ENCODE measurements at places on chromosomes 2 and 18.

DNA sequence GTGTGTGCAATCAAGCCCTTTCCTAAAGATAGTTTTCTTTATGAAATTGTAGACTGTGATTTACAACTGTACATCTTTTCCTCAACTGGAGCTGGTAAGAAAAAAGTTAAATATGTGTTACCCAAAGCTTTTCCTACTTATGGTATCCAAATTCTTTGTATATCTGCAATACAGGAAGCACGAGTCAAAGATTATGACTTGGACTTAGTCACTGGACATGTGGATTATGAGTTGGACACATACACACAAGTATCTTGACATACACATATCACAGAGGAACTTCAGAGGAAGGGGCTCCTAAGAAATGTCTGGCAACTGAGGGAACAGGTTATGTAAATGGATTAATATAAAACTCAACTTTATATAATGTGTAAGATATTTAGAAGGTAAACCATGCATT, 35.2 kb downstream of the PRELID3A start:
- DNase-seq, result no peak

GRCh38 chr2:190534310-190535120, at the start of gene NEMP2:
TSS of gene NEMP2 (minus strand) at chr2:190534722. CDS start at chr2:190534655, 67 bp downstream.
- peak; percentile 67 for DNase-seq

DNA sequence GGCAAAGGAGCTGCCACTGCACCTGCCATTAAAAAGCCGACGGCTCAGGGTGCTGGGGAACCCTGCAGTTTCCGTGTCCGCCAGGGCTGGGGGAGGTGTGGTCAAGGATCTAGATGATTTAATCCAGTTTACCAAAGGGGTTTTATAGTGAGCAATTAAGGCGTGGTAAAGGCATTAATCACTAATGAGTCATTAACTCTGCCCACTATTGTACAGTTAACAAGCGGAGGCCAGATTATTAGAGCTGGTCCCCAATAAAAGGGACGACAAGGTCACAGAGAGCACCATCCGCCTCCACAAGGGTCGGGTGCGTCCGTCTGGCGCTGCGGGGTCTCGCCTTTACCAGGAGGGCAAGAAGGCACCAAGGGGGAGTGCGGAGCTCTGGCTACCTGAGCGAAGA, 9.6 kb downstream of the RAX start:
- no peak for DNase-seq

DNA sequence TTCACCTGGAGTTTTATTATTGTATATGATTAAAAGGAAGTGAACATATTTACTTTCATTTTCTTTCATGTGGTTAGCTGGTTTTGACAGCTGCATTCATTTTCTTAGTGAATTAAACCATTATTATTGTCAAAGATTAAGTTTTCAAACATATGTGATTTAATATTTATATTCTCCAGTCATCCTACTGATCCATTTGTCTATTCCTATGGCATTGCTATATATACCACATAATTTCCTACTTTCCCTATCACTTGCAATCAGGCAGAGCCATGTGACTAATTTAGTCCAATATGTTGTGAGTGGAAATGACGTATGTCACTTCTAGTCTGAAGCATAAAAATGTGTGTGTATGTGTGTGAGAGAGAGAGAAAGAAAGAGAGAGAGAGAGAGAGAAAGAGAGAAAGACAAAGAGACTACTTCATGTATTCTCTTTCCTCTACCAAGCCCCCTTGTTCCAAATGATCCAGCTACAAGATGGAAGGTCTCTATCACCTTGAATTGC, 12.0 kb upstream of the TACR1 start:
- no peak for DNase-seq

DNA sequence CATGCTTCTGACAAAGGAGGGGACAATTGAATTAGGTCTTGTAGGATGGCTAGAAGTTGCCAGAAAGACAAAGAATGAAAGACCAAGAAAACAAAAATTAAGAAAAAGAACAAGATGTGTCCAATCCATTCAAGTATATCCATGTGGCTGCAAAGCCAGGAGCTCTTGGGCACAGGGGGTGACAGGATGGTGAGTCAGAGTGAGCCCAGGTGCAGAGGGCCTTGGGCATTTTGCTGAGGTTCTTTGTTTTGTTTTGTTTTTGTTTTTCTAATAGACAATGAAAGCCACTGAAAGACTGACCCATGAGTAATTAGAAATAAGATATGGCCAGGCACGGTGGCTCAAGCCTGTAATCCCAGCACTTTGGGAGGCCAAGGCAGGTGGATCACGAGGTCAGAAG, 104.6 kb upstream of the KLHL29 start:
- no peak for DNase-seq

- DNase-seq, result no peak
These were observed 96.8 kb upstream of the RPRM start for GRCh38 chr2:153575171-153575853.

DNA sequence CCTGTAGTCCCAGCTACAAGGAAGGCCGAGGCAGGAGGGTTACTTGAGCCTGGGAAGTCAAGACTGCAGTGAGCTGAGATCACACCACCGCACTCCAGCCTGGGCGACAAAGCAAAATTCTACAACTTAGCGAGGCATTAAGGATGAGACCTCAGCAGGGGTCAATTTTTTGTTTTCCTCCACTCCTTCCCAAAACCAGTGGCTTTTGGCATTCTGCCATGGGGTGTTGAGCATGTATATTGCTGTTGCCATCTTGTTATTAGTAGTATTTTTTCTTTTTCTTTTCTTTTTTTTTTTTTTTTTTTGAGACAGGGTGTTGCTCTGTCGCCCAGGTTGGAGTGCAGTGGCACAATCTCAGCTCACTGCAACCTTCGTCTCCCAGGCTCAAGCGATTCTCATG, 8.9 kb upstream of the GIGYF2 start:
- DNase-seq, result no peak

GRCh38 chr2:204453730-204454167, 91.5 kb upstream of the PARD3B start:
- DNase-seq, result no peak

DNA sequence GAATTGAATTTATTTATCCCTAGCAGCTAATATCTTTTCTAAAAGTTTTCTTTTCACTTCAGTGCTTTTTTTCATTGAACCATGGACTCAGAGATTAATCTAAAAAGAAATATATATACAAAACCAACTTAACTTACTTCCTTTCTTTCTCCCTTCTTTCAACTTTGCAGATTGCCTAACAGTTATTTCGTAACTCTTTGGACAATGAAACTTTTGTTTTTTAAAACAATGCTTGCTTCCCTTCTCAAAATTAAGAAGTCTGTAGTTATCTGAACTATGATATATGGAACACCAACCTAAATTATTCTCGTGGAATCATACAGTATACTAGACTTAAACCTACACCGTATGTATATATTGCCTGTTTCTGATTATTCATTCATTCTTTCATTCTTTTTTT, 62.9 kb downstream of the MIB1 start:
- DNase-seq, result no peak

DNA sequence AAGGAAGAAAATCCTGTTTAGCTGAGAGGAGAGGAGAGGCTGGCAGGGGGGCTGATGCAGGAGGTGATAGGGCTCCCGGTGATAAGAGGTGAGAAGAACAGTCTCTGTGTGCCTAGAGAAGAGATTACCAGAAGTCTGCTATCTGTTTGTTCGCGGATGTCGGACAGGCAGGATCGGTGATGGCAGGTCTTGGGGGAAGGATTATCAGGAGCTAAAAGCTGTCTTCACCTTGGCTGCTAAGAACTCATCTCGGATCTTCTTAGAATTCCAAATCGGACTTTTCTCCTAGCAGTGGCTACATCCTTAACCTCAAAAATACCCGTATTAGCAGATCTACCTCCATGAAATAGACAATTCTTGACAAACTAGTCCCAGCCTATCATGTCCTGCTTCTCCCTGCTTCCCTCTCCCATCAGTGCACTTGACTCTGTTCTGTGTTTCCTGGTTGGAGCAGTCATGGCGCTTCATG, 282.1 kb upstream of the TRIB2 start:
- no peak for DNase-seq

DNA sequence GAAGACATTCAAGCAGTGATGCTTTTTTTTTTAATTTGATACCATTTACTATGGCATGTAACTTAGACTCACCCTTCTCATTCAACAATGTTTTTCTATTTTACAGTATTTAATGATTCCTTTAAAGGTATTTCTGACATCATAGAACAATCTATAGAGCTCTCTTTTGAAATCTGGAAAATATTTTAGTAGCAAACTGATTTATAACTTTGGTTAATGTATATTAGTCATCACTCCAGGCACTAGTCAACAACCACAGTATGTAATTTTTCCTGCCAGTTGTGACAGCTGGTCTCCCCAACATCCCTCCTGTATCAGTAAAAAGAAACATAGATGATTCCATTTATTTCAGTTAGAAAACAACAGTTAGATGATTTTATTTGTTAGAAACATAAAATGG, 122.9 kb downstream of the LCLAT1 start:
- no peak for DNase-seq

- no peak for DNase-seq
These were observed 32.2 kb downstream of the AKAIN1 start for GRCh38 chr18:5164903-5165302.

Data from activated CD4-positive, alpha-beta T cell treated with anti-CD3 and anti-CD28 coated beads, Interleukin-2, amount 50 U/mL, for 24 hours (primary cell).